ENCODE measurements at places on chromosomes 11 and 22.

DNA sequence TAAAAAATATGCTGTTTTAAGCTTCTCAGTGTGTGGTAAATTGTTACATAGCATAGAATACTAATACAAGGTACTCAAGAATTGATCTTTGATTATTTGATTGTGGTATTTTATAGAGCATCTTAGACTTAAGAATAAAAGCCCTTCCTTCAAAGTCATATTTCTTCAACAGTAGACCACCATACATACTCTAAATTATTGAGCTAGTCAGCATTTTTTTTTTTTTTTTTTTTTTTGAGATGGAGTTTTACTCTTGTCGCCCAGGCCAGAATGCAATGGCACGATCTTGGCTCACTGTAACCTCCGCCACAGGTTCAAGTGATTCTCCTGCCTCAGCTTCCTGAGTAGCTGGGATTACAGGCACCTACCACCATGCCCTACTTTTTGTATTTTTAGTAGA is 436.7 kb upstream of the LUZP2 start:
- DNase-seq: no peak

DNA sequence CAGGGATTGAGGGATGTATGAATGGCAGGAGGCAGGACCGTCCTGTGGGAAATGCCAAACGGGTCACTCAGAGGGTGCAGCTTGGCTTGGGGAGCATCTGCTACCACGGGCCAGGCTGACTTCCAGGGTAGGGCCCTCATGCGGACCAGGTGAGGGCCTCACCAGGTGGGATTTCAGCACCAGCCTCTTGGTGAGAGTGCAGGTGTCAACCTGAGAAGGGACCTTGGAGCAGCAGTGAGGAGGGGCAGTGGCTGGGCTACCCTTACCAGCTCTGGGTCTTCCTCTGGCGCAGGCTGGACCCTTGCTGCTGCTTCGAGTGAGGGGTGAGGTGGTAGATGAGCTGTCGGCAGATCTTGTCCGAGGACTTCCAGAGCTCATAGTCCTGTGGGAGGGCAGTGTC is 4.9 kb downstream of the LRRC75B start:
- DNase-seq: no peak

DNA sequence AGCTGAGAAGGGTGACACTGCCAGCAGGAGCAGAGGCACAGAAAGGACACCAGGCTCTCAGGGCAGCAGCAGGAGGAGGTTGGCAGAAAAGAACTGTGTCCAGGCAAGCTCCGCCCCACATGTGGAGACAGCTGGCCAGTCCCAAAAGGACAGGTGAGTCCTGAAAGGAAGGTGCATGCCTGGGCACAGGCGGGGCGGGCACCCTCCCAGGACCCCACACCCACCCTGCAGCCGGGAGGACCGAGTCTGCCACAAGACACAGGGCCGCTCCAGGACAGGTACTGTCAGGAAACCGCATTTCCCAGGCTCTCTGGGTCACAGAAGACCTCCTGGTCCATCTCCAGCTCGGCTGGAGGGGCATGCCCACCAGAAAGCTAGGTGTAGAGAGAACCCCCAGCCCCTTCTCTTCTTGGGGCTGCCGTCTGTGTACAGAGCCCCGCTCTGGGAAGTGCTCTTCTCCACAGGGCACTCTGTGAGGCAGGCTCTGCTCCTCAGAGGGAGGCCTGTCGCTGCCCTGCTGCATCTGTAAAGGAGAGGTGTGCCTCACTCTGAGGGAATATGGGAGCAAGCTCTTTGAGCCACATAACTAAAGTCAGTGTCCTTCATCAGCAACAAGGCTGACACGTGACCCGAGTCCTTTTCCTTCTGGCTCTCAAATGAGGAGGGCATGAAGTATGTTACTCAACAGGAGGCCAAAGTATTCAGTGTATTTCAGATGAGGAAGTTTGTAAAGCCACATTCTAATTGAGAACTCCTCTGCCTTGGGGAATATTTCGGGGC is 50.5 kb downstream of the CLTCL1 start:
- no peak for DNase-seq

GRCh38 chr11:59223611-59224010 is 10.9 kb upstream of the MPEG1 start:
- DNase-seq: no peak

- peak; percentile 8 for DNase-seq
Observed at GRCh38 chr11:77381729-77382665, 80.5 kb upstream of the GDPD4 start.

DNA sequence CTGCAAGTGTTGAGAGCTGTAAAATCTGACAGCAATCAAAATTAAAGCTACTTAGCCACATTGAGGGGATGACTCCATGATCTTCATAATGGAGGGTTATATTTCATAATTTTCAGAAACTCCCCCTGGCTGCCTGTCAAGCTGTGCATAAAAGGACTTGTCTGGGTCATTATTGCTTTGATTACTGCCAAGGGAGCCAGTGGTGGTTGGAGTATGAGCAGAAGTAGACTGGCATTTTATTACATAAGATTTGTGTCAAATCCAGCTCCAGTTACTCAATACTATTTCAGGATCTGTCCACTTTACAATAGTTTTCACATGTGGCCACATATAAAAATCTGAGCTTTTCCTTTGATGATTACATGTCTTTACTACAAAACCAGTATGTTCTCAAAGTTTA is 108.9 kb upstream of the SLC5A12 start:
- no peak for DNase-seq

DNA sequence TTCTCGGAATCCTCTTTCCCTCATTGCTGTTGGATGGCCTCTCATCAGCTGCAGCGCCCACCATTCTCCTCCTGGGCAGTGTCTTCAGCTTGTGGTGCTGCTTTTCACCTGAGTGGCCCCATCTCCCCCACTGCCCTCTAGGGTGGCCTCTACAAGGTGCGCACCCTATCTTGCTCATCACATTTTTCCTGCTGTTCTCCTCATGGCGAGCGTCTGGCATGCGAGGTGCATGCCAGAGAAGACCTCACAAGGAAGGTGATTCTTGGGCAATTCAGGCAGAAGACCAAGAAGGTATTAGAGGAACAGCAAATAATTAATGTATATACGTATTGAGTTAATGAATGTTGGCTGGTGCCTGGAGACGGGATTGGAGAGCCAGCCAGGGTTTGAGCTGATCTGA is 3.1 kb downstream of the AP2A2 start:
- no peak for DNase-seq

- no peak for DNase-seq
Observed at GRCh38 chr11:128603752-128604414, 16.5 kb upstream of the ETS1 start.

DNA sequence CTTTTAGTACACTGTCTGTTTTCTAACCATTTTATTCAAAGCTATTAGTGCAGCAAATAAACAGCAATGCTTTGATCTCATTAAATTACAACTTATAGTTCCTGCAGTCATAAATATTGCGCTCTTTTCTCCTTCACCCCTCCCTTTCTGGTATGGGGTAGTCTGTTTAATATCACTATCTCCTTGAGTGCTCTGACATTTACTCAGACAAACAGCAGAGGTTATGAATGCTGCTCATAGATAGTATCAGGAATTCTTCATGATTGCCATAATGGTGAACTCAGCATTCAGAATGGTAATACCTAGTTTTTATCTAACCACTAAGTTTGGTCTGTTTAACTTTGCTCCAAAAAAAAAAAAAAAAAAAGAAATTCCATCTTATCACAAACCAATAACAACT is 87.4 kb downstream of the EIF3M start:
- no peak for DNase-seq

GRCh38 chr11:28966951-28967350 is 858.8 kb downstream of the METTL15 start:
- no peak for DNase-seq

GRCh38 chr11:64484191-64485022 is 106.6 kb upstream of the SLC22A12 start:
- no peak for DNase-seq

DNA sequence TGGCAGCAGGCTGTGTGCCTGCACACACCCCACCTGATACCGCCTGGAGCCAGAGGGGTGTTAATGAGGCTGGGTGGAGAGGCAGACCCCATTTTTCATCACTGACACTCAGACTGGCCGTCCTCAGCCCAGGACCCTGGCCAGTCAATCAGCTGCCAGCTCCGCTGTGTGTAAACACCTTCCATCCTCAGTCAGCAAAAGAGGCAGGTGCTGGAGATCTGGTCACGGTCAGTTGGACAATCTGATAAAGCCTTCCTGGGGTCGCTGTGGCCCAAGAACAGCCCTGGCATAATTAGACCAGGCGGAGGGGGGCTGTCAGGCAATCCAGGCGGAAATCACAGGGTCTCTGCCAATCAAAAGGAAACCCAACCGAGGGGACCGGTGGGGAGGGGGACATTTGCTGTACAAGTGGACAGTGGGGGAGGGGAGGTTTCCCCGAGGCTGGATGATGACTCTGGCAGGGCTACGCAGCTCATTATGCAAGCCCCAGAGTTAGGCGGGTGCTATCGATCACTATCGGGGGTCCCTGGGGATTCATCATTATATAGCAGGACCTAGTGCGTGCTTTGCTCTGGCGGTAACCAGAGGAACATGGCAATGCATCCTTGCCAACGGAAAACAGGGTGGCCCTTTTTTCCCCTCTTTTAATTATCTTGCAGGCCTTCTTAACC is 72.9 kb downstream of the ABTB2 start:
- DNase-seq: no peak

DNA sequence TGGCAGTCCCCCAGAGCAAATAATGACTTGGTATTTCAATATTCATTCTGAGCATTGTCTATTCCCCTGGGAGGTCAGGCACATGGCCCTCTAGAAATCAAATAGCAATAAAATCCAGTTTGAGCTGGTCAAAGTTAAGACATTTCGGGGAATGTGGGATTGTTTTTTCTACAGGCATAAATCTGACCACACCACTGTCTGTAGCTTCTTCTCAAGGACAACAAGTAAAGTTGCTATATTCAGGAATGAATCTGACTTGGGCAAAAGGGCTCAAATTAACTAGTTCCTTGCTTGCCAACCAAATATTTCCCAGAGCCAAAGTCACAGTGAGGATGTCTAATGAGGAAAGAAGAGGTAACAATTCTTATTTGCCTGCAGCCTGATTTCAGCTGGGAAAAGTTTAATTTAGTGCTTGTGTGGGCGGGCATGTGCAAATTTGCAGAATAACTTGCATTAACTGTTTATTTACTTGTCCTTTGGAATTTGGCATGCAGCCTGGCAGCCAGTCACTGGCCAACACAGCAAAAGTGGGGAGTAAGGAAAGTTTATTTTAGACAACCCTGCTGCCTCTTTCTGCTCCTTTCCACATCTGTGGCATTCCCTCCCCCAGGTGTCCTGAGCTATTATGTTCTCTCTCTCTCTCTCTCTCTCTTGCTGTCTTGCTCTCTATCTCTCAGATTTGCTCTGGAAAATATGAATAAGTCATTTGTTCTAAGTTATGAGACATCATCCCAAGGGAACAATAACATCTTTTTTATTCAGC is 51.2 kb upstream of the ARHGAP20 start:
- peak; percentile 73 for DNase-seq

GRCh38 chr11:35721651-35722282 is 59.2 kb downstream of the TRIM44 start:
- no peak for DNase-seq

DNA sequence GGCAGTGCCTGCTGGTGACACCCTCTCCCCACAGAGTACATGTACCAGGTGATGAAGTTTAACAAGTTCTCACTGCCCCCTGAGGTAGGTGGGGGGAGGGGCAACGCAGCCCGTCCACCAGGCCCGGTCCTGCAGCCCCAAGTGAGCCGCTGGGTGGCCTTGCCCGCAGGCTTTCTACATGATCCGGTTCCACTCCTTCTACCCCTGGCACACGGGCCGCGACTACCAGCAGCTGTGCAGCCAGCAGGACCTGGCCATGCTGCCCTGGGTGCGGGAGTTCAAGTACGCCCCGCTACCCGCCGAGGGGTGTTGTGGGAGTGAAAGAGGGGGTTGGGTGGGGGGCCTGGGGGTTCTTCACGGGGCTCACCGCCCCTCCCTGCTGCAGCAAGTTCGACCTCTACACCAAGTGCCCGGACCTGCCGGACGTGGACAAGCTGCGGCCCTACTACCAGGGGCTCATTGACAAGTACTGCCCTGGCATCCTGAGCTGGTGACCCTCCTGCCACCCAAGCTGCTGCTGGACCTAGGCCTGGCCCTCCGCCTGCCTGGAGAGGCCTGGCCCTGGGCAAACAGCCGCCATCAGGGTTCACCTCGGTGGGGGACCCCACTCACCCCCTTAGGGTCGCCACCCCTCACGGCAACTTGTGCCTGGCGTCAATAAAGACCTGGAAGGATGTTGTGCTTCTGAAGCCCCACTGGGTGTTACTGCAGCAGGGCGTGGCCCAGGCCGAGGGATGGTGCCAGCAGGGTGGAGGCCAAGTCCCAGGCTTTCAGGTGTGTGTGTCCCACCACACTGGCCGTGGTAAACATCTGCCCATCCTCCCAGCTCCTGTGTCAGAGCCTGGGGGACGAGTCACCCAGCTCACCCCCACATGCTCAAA is 2.9 kb downstream of the MIOX start:
- DNase-seq: no peak

DNA sequence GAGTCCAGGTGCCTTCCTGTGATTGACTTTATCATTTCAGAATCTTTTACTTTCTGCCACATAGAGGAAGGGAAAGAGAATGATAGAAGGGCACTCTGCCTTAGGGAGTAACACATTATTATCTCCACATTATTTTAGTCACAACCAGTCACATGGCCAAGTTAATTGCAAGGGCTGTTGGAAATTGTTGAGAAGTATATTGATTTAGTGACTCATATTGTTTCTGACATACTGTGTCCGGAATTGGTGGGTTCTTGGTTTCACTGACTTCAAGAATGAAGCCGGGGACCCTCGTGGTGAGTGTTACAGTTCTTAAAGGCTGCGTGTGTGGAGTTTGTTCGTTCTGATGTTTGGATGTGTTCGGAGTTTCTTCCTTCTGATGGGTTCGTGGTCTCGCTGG is 8.7 kb downstream of the OR51B4 start:
- no peak for DNase-seq

- no peak for DNase-seq
Observed at GRCh38 chr11:67634366-67635230, 4.9 kb upstream of the NUDT8 start.

DNA sequence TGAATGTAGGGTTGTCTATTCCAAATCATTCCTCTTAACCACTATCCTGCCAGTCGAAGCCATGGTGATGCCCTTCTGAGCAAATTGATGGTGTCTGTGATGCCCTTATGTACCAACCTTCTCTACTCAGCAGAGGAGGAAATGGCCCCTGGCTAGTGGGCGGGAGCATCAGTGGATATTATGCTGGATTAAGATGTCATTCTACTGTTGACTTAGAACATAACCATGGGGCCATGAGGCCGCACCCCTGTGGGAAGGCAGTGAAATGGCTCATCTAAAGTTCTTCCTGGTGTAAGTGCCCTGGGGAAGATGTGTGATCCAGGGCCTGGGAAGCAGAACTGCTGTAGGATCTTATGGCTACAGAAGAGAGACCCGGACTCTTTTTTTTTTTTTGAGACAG is 20.7 kb upstream of the P2RY2 start:
- DNase-seq: no peak

- DNase-seq: no peak
Observed at GRCh38 chr11:76613901-76614300, 56.6 kb downstream of the LRRC32 start.

DNA sequence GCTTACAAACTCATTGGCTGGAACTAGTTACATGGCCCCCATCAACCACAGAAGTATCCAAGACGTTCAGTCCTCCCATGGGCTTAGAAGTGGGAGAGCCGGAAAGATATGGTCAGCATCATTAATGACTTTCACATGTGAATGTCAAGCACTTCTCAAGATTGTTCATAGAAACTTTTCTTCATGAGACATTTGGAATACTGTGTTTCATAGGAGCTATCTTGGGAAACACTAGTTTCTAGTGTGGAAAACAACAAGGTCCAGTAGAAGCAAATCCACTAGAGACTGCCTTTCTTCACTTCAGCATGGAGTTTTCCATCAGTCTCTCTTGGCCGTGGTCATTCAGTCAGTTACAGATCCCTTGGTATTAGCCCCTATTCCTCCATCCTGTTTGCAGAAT is 160.9 kb downstream of the C11orf91 start:
- no peak for DNase-seq
